ENCODE measurements at places on chromosomes 3 and 15.

DNA sequence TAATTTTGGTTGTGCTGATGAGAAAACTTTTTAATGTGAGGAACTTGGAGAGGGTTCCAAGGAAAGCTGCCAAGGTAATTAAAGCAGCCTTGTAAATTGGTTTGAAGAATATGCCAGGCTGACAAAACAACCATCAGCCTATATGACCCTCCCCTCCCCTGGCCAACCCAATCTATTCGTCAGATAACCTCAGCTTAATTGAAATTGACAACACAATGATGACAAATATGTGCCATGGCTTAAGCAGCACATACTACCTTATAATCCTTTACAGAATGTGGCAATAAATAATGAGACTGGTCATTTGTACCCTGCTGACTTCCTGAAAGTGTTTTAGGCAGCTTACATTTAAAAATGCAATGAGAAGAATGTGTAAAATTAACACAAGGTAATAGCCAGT is 118.2 kb downstream of the EFHB start:
- no peak for DNase-seq

GRCh38 chr3:30657914-30658313 is 51.5 kb downstream of the TGFBR2 start:
- no peak for DNase-seq

- peak; percentile 52 for DNase-seq
These were observed 13.1 kb downstream of the TNK2 start for GRCh38 chr3:195895078-195895860.

GRCh38 chr3:65618599-65618998 is 420.1 kb downstream of the MAGI1 start:
- DNase-seq: no peak

GRCh38 chr3:171442184-171442583 is 18.0 kb downstream of the TNIK start:
- DNase-seq: no peak

- DNase-seq: no peak
These were observed 230.9 kb upstream of the CD96 start for GRCh38 chr3:111311126-111311525.

- no peak for DNase-seq
These were observed 239.3 kb upstream of the GBE1 start for GRCh38 chr3:82000773-82001172.

- DNase-seq: no peak
These were observed 1.5 kb downstream of the CORO2B start for GRCh38 chr15:68580026-68580882.
